Naive B cell (primary cell): ENCODE measurements at places on chromosomes 4 and X. TPM values are rescaled to one million over a fixed set of nuclear protein-coding genes. Genes with fewer than 3 reads are reported as not detected.

DNA sequence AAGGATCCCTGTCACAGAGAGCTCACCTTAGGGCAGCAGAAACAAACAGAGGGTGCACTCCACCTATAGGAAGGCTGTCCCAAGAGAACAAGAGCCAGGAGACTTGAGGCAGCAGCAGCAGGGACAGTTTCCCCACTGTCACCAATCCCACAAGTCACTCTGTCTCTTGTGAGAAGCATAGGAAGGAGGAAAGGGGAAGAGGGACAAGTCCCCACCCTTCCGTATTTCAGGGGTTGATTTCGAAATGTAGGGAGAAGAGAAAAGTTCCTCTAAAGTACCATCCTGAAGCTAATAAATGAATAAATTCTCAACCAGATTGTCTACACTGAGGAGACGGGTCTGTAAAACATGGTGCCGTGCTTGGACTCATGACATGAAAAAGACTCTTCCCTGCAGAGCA is 9.5 kb upstream of the TLR8 start:
- no peak for DNase-seq

DNA sequence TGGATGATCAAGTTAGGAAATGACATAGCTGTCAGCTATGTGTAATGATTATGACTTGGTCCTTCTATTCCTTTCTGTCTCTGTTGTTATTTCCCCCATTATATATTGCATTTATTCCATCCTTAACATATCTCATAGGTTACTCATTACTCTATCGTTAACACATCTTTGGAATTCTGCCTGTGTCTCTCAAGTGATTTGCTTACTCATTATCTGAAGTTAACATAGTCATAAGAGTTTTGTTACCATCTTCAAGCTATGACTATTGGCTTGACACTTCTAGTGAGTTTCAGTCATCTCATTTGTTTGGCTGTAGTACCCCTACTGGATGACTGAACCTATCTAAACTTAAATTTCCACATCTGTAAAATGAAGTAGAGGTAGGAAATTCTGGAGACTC is 286.1 kb upstream of the PPP1R2C start:
- DNase-seq = no peak

DNA sequence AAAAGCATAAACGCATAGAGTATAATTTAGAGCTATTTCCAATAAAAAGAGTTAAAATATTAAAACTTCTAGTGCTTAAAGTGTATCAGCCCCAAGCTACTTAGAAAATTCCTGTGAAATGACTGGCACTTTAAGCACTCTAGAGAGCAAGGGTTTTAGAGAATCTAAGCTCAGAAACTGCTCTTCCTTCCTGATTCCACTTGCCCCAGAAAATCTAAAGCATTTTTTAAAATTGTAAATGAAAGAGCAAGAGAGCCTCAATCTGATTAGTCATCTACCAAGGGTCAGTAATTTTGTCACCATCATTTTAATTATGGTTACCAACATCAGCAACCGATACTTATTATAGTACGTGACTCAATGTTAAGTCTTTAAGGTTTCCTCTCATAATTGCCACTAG is 25.0 kb downstream of the CTPS2 start:
- no peak for DNase-seq

DNA sequence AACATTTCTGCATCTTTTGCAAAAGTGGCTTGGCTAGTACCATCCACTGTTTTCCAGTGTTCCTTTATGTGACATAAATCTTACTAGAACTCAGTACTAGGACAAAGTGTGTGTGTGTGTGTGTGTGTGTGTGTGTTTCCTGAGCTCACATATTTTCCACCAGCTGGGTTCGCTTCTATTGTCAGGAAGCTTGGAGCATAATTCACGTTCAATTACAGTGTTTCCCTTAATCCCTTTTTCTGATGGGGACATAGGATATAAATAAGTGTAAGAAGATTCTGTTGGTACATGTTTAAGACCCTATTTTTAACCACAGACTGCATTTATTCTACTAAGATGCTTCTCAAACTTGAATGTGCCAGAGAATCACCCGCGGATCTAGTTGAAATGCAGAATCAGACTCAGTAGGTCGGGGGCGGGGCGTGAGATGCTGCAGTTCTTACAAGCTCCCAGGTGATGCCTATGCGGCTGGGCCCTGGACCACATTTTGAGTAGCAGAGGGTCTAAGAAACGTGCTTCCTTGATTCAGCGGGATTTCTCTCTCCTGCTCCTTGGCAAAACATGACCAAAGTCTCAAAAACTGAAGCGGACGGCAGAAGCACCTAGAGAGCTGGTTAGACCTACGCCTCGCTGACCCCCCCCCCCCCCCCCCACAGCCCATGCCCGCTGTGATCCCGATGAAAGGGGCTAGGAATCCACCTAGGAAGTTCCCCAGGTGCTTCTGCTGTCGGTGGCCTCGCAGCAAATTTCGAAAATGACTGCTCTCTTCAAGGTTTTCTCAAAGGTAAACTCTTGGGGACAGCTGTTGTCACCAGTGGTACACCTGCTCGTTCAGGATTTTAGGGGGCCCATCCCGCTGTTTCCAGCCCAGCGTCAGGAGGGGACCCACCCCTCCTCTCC is 797 bp downstream of the CD99L2 start:
- peak; percentile 10 for DNase-seq

DNA sequence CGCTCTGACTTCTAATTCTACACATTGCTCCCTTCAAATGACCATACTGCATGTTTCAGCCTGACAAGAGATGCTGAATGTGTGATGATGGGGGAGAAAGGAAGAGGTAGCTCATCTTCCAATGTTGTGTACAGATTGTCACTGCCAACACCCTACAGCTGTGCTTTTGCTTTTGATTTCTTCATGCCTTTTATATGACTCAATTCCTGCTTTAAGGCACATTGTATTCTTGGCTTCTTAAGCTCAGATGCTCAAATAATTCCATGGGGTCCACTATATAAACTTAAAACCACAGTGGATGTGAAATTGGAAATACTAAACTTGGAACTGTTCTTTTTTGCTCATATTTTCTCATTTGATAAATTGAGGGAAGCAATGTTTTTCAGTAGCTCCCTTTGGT is 183.2 kb upstream of the WDFY3 start:
- DNase-seq = no peak

GRCh38 chr4:109026588-109026987 is 263.7 kb upstream of the ETNPPL start:
- no peak for DNase-seq

Gene MAP7D2
- polyA plus RNA-seq = not detected

Gene F9
- not detected for polyA plus RNA-seq

Gene ARMCX4
- 2.8 TPM for polyA plus RNA-seq
